ENCODE measurements at places on chromosomes 1 and 21.

- DNase-seq: no peak
These were observed 120.2 kb downstream of the PLD5 start for GRCh38 chr1:242404296-242404695.

DNA sequence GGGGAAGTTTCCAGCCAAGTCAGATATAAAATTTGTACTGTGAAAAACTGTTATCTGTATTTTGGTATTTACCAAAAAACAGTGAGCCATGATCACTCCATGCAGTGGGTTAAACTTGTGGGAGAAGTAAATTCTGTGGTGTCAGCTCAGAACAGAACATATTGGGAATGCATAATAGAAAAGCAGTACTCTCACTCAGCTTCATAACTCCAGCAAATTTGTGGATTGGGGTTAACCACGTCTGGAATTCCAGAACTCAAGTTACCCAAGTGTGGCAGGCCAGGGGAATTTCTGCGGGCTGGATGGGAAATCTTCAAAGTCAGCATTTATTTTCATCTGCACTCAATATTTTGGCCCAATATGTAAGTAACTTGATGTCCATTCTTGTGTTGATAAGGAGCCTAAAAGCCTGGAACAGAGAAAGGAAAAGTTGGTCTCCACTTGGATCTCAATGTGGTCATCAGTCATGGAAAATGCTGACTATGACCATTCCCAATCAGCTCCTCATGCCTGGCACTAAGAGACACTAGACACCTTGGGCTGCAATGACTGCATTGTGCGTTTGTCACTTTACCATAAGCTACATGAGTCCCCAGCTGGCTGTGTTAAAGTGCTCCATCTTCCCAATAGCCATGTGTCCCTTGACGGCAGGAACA, 39.1 kb upstream of the ENAH start:
- no peak for DNase-seq

DNA sequence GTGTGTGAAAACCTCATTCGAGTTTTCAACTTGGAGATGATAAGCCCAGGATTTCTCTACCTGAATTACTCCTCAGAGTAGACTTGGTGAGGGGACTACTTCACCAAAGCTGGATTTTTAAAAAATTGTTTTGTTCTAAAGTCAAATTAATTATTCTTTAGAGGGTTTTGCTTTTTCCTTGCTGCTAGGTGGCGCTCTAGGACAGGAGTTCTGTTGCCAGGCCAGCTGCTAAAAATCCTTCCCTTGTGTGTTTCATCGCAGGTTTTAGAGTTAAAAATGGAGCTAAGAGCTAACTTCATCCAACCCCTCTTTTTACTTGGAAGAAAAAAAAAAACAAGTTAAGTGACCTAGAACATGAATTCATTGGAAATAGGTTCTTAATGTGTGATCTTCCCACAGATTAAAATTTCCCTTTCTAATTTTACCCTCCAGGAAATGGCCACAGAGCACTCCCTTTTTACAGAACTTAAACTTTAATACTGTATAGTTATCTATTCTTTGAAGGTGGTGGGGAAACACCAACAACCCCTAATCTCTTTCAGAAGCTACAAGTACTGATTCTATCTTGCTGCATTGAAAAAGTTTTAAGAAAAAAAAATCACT, 36.7 kb upstream of the FAM163A start:
- DNase-seq: peak; percentile 70

- DNase-seq: no peak
These were observed 244.4 kb downstream of the KAZN start for GRCh38 chr1:14842891-14843290.

DNA sequence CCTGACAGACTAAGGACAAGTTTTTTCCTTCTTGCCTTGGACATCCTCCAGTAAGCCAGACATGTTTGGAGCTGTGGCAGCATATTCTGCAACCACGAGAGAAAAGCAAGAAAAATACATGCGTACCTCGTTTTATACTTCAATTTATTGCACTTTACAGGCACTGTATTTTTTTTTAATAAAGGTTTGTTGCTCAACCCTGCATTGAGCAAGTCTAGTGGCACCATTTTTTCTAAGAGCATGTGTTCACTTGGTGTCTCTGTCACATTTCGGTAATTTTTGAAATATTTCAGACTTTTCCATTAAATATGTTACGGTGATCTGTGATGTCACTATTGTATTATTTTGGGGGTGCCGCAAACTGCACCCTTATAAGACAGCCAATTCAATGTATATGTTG, 2.1 kb upstream of the SSX2IP start:
- no peak for DNase-seq

GRCh38 chr1:60436186-60436585, 362.6 kb upstream of the C1orf87 start:
- no peak for DNase-seq

- no peak for DNase-seq
These were observed 36.6 kb downstream of the C1orf87 start for GRCh38 chr1:60036856-60037460.

DNA sequence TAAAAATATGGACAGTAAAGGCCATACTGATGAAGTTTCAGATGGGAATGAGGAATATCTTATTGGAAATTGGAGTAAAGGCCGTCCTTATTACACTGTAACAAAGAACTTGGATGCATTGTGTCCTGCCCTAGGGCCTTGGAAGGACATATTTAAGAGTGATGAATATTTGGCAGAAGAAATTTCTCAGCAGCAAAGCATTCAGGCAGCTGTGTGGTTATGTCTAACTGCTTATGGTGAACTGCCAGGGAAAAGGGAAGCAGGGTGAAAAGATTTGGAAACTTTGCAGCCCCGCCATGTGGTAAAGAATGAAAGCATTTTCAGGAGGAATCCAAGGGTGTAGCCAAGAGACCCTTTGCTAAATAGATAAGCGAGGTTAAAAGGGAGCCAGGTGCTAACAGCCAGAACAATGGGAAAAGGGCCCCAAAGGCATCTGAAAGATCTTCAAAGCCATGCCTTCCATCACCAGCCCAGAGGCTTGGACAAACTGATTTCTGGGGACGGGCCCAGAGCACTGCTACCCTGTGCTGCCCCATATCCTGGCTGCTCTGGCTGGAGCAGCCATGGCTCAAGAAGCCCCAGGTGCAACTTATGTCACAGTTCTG, 200.0 kb downstream of the PTPRU start:
- no peak for DNase-seq

GRCh38 chr1:225825607-225826007, 15.7 kb downstream of the EPHX1 start:
- DNase-seq: peak; percentile 56

- DNase-seq: no peak
These were observed 118.9 kb downstream of the FASLG start for GRCh38 chr1:172777767-172778166.

DNA sequence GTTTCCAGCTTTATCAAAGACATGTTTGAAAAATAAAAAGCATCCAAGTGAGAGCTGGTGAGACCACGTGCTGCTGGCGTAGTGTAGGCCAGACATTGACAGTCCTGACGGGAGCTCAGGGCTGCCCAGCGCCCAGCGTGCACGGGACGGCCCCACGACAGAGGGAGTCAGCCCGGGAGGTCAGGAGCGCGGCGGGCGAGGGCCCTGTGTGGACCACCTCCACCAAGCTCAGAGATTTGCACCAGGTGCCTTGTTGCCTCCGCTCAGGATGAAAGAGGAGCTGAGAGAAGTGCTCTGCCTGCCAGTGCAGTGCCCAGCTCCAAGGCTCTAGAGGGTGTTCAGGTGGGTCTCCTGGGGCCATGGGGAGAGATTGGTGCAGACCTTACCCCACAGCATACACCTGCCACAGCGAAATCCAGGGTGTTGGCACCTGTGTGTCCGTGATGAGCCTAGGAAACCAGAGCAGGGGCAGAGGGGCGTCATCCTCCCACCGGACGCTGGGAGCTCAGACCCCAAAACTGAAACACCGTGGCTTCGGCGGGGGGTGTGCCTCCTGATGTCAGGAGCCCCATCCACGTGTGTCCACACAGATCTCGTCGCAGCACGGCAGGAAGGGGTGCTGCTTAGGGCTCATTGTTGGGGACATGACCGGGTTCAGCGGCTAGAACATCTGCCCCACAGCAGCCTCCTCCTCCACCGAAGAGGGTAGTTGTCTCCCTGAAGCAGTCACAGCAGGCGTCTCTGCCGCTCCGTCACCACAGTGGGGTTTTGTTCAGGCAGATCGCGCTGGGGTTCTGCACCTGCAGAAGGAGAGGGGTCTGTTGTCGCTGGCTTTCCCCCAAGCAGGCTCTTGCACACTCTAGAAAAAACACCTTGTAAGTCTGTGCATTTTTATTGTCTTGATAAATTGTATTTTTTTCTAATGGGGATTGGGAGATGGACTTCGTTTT, 64.2 kb downstream of the POFUT2 start:
- no peak for DNase-seq

DNA sequence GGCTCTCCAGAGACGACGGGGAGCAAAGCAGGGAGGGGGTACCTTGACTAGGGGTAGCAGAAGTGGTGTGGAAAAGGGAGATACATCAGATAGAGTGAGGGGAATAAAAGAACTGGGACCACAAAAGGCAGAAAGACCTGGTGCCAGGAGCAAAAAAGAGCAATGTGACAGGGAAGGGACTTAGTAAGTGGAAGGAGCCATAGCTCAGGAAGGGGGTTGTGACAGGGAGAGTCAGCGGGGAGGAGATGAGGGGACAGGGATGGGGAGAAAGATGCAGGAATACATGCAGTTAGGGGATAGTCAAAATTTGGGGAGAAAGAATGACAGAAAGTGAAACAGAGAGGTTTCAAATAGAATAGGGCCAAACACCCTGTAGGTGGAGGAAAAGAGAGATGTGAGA, 20.5 kb downstream of the RHOU start:
- no peak for DNase-seq

DNA sequence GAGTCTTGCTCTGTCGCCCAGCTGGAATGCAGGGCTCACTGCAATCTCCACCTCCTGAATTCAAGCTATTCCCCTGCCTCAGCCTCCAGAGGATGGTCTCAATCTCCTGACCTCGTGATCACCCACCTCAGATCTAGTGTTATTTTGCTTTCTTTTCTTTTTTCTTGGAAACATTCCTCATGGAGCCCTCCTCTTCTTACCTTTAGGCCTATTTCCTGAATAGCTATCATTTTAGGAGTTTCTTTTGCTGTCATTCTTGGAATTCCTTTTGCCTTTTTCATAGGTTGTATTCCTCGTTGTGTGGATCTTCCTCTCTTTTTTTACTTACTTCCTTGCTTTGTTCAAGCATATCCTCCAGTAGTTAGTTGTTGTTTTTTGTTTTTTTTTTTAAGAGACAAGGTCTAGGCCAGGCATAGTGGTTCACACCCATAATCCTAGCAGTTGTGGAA, 173.8 kb downstream of the RASAL2 start:
- no peak for DNase-seq

GRCh38 chr1:215793180-215793579, 226.1 kb downstream of the KCTD3 start:
- peak; percentile 1 for DNase-seq

DNA sequence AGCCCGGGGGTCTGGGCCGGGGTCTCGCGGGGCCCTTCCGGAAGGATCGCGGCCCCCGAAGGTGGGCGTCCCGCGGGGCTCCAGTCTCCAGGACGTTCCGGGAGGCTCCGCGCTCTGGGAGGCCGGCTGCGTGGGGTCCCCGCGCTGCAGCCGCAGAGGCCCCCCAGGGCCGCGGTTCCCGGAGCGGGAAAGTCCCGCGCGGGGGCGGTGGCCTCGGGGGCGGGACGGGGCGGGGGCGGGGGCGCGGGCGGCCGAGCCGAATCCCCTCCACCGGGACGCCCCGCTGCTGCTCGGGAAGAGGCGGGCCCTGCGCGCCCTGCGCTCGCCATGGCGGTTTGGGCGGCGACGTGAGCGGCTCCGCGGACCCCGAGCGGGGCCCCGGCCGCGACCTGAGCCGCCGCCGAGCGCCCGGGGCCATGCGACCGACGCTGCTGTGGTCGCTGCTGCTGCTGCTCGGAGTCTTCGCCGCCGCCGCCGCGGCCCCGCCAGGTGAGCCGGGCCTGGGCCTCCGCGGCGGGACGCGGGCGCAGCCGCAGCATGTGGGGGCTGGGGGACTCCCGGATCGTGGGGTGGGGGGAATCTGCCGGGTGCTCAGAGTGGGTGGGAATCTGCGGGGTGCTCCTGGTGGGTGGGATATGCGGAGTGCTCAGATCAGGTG, at the start of gene IFNGR2:
Gene IFNGR2, plus strand, starts transcription at position 286 of the 658 bp plus-strand sequence. Its CDS starts 131 bp downstream, at position 417.
- DNase-seq: peak; percentile 82

DNA sequence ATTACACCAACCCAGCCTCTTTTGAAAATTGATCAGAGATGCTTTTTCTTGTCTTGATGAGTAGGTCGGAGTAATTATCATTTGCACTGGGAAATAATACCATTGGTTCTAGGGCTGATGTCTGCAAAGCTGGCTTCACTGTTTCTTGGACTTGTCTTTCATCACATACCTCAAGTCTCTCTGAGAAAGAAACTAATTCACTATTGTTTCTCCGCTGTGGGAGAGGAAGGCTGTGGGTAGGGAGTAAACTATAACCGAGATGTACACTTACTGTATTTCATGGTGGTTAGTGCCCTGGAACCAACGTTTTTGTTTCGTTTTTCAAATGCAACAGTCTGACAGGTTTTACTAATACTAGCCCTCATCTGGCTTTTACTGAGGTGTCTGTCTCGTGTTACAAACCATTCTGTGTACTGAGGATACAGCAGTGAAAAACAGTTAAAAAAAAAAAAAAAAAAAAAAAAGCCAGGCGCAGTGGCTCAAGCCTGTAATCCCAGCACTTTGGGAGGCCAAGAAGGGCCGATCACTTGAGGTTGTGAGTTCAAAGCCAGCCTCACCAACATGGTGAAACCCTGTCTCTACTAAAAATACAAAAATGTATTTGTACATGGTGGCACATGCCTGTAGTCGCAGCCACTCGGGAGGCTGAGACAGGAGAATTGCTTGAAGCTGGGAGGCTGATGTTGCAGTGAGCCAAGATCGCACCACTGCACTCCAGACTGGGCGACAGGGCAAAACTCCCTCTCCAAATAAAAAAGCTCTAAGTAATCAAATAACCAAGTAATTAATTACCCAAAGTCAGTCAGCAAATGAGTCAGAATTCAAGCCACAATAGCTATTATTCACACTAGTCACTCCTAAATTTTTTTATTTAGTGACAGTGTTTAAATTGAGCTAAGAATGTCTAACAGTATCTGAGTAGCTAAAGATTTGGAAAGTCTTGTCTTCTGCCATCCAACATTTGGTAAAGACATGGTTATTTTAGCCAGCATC, 23.3 kb downstream of the TOMM20 start:
- no peak for DNase-seq

GRCh38 chr1:19081218-19081893, 124.9 kb upstream of the IFFO2 start:
- DNase-seq: peak; percentile 83

DNA sequence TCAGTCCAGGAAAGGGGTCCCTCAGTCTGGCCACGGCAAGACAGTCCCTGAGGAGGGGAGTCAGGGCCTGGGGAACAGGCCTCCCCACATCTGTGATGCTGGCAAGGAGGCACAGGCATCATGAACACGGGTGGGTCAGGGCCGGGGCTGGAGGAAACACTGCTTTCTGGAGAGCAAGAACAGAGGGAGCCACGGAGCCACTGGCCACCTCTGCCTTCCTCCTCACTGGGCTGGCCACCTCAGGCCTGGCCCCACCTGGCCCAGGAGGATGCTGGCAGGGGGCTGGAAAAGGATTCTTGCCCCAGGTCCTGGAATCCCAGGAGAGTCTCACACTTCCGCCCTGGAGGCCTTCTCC, 15.7 kb downstream of the BLACAT1 start:
- DNase-seq: no peak

DNA sequence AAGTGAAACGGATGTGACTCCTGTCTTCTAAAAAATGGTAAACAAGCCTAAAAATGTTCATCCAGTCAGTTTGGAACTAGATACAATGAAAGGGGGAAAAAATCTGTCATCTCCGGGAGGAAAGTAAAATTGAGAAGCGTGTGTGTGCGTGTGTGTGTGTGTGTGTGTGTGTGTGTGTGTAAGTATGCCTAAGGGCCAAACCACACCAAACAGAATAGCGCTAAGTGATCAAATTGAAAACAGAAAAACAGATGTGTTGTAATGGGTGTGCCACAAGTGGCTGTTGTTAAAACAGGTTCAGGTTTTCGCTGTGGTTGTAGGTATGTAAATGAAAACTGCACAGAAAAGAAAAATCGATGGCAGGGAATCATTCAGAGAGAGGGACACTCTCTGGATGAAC, 106.7 kb downstream of the RNF220 start:
- no peak for DNase-seq

All from suppressor macrophage treated with lipopolysaccharide for 1 hour (primary cell).